ENCODE measurements at places on chromosomes 2 and 18.

DNA sequence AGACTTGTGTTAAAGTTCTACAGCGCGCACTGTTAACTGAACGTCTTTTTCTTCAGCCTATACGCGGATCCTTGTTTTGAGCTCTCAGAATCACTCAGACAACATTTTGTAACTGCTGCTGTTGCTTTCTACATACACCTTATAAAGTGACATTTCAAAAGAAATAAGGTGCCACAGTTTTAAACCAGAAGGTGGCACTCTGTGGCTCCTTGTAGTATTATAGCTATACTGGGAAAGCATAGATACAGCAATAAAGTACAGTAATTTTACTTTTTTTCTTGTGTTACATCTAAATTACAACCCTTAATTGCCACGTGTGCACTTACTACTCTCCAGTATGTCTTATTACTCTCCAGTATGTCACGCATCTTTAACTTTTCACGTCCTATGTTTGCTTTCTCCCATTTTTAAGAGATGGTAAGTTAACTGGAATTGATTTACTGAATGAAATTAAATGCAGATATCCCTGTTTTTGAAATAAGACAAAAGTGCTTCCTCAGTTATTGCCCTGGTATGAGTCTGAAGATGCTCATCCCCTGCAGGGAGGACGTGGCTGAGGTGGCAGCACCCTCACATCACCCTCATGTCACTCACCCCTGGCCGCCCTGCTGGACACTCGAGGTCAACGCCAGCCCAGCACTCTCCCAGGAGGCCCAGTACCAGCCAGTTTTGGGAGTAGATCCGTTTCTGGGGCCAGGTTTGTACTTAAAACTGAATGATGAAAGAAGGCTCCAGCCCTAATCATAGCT lies 37.8 kb downstream of the GORASP2 start:
- no peak for DNase-seq

- peak; percentile 47 for DNase-seq
Observed at GRCh38 chr2:230913406-230914143, 11.5 kb downstream of the GPR55 start.

DNA sequence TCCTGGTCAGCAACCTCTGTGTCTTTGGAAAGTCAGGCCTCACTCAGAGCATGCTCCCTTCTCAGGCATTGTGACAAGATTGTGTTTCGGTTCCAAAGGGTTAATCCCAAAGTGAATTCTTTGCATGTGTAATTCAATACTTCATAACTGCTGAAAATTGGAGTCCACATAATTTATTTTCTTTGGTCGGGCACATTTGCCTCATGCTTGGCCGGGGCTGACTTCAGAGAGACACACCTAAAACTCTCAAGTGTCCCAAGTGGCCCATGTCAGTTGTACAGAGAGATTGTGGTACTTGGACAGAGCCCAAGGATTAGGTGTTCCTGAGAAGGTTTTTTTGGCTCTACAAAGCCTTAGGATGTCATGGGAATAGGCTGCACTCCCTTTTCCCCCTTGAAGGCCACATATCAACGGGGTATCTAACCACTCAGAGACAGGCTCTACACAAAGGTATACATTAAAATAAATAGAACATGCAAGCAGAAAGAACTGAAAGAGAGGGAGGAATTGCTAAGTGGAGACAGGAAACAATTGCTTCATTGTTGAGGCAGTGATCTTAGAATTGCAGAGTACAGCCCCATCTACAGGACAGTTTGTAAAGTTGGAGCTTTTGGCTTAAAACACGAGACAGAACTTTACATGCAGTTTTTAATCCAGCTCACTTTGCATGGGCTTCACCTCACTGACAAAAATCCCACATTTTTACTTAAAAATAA lies 1232.3 kb upstream of the ZEB2 start:
- DNase-seq: no peak

- DNase-seq: no peak
Observed at GRCh38 chr2:105442721-105443120, 43.9 kb upstream of the FHL2 start.

DNA sequence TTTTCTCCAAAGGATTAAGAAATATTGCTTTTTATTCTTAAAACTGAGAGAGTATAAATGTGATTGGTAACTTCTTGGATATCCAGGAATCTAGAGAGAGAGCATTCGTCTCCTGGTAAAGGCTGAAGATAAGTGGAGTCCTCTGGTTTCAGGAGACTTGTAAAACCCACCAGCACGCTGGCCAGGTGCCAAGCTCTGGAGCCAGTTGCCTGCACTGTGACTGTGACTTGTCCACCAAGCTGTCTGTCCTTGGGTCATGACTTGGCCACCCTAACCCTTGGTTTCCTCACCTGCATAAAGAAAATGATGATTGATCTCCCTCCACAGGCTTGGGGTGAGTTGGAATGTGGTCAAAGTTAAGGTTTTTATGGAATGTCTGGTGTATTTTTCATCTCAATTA lies 185.4 kb upstream of the NCKAP5 start:
- DNase-seq: no peak

DNA sequence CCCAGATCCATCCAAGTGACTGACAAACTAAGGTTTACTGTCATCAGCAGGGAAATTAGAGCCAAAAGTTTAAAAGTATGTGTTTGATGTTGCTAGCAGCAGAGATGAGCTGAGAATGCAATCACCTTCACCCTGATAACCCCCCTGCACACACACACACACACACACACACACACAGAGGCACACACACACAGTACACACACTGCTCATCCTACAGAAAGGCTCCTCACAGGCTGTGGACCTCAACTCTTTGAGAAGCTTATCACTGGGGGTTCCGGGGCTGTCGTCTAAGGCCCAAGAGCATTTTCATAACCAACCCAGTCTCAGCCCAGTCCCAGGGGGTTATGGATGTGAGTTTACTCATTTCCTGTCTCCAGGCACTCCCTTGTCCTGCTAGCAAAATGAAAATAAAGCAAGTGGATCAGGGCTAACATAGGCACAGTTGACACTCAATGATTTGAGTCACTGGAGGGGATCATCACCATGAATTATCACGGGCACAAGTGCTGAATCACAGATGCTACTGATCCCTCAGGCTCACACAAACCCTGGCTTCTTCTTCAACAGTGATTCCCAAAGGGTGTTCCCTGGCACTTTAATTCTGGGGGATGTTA lies 76.6 kb downstream of the ALK start:
- no peak for DNase-seq

DNA sequence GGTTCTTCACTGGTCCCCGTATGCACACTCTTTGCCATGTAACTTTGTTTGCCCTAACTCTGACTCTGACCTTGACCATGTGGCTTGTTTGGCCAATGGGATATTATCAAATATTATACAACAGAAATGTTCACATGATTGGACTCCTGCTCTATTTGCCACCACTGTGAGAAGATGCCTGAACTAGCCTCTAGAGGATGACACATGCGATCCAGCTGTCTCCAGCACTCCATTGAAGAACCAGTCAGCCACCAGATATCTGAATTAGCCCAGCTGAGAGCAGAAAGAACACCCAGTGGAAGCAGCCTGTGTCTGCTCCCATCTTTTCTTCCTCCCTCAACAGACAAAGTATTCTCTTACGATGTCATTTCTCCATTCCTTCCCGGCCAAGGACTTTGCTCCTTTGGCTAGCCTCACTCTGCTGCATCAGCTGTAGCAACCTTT lies 412.1 kb downstream of the IRS1 start:
- no peak for DNase-seq

GRCh38 chr18:54261894-54262293 lies 7.4 kb upstream of the POLI start:
- peak; percentile 69 for DNase-seq

DNA sequence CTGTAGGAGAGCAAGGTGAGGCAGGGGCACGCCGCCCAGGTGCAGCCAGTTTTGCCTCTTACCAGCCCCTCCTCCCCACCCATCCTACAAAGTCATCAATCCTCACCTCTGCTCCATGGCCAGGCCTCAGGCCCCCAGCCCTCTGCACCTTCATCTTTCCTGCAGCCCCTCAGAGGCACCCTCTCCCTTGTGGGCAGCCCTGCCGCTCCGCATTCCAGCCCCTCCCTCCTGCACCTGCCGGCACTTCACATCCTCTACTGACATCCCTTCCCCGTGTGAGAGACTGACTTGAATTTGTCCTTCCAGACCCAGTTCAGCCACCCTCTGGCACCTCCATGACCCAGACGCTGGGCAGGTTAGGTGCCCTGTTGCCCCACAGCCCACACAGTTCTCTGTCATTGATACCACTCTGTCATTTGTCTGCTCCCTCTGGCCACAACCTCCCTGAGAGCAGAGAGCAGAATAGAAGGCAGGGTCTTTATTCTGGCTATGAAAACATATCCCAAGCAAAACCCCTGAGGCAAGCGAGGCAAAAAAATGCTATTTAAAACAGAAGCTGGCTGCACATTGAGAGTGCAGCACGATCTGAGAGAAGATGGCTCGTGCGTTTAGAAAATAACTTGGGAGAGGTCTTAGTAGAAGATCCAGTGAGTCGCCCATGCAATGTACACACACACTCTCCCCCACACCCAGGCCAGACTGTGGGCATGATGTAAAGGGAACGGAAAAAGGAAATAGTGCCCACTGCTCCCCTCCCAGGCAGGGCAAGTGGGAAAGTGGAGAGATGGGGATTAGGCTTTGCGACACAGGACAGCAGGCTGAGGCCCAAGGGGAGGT lies 25.9 kb downstream of the SDC1 start:
- no peak for DNase-seq

DNA sequence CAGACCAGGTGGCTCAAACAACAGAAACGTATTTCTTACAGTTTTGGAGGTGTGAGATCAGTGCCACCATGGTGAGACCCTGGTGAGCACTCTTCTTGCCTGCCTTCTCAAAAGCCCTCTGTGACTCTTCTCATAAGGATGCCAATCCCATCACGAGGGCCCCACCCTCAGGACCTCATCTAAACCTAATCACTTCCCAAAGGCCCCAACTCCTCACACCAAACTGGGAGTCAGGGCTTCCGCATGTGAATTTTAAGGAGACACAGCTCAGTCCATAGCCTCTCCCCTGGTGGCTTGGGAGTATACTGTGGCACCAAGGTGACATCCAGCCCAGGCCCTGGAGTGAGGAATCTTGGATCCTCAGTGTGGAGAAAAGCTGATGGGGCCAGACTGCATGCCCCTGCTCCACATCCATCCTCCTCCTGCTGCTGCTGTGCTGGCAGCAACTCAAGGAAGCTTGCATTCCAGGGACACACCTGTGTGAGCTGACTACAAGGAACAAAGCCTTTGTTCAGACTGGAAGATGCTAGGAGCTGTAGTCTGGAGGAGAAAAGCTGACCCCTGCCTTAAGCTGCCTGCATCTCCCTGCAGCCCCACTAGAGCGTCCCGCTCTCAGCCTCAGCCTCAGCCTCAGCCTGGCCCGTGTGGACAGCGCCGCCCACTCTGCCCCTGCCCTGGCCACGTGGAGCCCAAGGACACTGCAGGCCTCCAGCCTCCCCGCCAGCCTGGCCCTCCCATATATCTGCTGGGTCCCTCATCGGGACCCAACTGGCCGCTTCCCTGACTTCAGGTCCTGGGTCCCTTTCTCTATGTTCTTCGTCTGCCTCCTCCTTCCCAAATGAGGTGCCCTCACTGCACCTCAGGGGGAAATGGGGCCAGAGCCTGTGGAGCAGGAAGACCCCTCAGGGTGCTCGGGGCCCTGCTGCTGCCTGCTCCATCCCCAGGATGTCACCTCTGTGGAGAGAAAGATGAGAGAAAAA lies 87.8 kb upstream of the RAB6C start:
- no peak for DNase-seq

DNA sequence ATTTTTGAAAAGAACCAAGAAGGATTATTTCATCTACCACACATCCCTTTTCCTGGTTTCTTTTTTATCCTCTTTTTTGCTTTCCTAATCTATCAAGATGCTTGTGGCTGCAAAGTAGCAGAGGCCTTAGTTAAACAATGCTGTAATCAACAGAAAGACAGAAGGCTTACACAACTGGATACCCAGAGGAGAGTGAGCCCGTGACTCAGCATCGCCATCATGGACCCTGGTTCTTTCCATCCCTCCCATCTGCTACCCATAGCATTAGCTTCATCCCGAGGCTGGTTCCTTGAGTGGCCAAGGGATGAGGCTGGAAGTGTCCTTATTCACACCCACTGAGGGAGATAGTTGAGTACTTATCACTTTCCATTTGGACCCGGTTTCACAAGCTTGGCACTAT lies 7.5 kb upstream of the HAAO start:
- no peak for DNase-seq

- DNase-seq: no peak
Observed at GRCh38 chr2:227717687-227718567, at the start of gene SLC19A3. TSS of gene SLC19A3 (minus strand) at chr2:227718028. CDS start at chr2:227702318, 15,710 bp downstream.

- DNase-seq: no peak
Observed at GRCh38 chr2:17911491-17912260, 33.2 kb downstream of the KCNS3 start.

GRCh38 chr2:127106457-127106990 lies 430 bp downstream of the BIN1 start:
- peak; percentile 71 for DNase-seq

DNA sequence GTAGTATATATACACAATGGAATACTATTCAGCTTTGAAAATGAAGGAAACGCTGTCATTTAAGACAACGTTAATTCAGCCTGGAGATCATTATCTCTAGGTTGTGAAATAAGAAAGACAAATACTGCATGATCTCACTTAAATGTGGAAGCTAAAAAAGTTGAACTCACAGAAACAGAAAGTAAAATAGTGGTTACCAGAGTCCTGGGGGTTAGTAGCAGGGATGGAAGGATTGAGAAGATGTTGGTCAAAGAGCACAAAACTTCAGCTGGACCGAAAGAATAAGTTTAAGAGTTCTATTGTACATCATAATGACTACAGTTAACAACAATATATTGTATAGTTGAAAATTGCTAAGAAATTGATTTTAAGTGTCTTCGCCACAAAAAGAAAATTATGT lies 670.3 kb downstream of the NR4A2 start:
- no peak for DNase-seq

DNA sequence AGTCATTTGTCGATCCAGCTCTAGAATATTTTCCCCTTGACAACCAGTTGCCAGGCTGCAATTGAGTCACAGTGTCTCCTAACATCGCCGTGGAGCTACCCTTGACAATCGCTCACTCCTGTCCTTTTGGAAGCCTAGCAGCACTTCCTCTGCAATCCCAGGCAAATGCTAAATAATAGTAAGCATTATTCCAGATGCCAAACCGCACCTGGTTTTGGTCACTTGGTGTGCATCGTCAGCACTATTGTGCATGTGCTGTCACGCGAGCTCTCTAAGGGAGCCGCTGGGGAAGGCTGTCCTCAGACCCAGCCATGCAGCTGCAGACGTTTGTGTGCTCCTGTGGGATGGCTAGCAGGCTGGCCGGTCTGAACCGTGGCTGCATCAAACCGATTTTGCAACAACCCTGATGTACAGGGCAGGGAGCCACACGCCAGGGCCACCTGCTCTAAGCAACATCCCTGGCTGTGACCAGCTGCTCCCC lies 549.5 kb upstream of the ID2 start:
- DNase-seq: no peak

DNA sequence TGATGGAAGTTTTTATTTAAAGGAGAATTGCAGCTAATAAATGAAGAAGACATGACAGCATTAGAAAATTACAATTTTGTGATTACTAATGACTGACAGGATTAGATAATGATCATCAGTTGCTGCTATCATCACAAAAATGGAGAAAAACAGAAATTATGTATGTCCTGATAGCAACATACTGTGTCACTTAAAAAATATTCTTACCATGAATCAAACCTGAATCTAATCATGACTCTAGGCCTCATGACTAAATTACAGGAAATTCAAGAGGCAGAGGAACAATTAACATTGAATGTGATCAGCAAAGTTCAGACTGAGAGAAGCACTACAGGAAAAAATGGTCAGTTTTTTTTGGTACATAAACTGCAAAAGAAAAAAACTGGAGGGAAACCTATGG lies 147.8 kb downstream of the PMAIP1 start:
- no peak for DNase-seq

GRCh38 chr2:201246280-201246679 lies 14.1 kb upstream of the CASP8 start:
- DNase-seq: no peak

All from activated CD8-positive, alpha-beta memory T cell treated with anti-CD3 and anti-CD28 coated beads for 24 hours (primary cell).